Hippocampal formation (tissue), 2 donors: ENCODE measurements at places on chromosomes 2 and 18.
A peak's percentile ranks its signal among the peaks of the same experiment; 100 is the strongest.

GRCh38 chr2:121491518-121491917 lies 39.2 kb upstream of the RNU4ATAC start:
- DNase-seq = peak; percentile 13

DNA sequence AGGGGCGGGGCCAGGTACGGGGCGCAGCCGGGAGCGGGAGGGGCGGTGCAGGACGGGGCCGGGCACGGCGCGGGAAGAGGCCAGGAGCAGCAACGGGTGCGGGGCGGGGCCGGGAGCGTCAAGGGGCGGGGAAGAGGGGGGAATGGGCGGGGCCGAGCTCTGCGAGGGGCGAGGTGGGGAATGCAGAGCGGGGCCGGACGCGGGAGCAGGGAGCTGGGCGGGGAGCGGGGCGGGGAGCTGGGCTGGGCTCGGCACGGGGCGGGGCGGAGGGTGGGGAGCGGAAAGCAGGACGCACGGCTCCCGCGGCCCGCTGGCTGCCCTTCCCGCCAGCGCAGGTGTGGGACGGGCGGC lies at the start of gene IMPA2:
IMPA2 (plus strand) TSS at position 316 of the 351 bp plus-strand sequence. CDS start 163 bp downstream, outside the sequence.
- DNase-seq = peak; percentile 91

DNA sequence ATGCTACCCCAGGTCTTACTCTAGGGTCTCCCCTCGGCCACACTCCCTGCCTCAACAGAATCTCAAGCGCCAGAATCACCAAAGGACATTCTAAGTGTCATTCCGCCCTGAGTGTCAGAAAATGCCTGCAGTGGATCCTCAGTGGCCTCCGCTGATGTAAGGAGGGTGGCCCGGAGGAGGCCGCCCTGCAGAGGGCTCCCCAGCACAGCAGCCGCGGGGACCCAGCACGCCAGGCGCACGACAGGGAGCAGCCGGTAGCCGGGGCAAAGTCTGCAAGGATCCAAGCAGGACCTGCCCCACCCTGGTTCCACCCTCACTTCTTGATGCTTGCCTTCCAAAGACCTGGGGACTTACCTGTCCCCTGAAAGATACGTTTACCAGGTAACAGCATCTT lies 54.2 kb upstream of the ID2 start:
- DNase-seq = peak; percentile 19

DNA sequence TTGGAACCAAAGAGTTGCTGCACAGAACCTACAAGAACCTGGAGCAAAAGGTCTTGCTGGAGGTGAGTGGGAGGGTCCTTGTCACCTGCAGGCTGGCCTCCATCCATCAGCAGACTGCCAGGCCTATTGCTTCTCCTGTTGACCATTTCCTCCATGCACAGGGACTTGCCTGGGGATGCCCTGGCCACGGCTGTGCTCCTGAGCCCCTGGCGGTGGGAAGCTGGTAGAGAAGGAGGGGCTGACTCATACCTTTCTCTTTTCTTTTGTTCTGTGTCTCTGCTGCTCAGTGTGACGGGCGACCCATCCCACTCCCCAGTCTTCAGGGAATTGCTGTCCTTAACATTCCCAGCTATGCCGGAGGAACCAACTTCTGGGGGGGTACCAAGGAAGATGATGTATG lies 102.6 kb downstream of the DGKD start:
- no peak for DNase-seq

DNA sequence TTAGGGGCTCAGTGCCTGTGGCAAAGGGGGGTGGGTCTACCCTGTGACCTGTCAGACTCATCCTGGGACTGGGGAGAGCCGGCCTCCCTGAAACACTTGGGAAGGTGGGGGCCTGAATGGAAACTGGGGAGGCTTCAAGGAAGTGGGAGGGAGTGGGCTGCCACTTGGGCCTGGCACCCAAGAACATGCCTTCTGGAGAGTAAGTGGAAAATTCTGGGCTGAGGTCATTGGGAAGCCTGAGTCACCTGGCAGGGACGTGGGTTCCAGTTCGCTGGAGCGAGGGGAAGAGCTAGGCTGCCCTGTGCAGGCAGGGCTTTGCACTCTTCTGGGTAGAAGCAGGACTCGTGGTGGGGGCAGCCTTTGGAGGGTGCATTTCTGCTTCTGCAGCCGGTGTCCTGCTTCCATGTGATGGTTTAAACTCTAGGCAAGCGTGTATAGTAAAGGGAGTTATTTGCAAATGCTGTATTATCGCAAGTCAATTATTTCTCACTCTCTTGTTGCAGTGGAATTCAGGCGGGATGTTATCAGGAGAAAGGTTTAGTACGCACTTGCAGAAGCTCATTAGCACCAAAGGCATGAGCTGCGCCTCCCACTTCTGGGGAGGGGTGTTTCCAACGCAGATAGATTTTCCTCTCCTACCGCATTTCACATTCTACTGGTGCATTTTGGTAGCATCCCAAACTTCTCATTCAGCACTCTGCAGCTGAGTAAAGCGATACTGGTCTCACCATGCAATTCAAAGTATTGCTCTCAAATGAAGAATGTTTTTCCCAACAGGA lies 3.8 kb downstream of the LRRFIP1 start:
- DNase-seq = no peak

- DNase-seq = no peak
Measured at GRCh38 chr18:41706301-41706700, 248.7 kb upstream of the PIK3C3 start.

DNA sequence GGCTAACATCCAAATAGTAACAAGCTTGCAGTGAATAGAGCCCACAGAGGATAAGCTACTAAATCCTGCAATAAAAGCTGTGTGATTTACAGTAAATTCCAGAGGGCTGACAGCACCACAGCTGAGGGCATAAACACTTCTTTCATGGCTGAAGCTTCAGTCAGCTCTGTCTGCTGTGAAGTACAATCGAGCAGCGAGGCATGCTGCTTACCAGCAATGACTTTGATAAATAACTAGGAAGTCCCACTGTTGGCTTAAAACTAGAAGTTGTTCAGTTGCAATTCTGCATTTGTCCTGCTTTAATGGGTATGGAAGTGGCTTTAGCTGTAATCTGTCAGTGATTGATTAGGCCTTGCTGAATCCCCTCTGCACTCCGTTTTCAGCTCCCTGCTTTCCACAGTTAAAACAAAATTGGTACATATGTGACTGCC lies 65.2 kb upstream of the FIGN start:
- DNase-seq = no peak

- DNase-seq = no peak
Measured at GRCh38 chr2:191250400-191250799, 5.2 kb downstream of the MYO1B start.

- peak; percentile 1 for DNase-seq
Measured at GRCh38 chr2:70948337-70949003, 12.8 kb downstream of the ATP6V1B1 start.
